ENCODE measurements at places on chromosomes 3 and 15. TPM values are rescaled to one million over a fixed set of nuclear protein-coding genes. Genes with fewer than 3 reads are reported as not detected.

ASB7 gene
- 17.1 TPM for total RNA-seq

IQCB1 gene
- total RNA-seq: 15.9 TPM

OR5K2 gene
- total RNA-seq: not detected

CIDEC gene
- not detected for total RNA-seq

ARL14 gene
- total RNA-seq: not detected

PARP15 gene
- total RNA-seq: 3.2 TPM

AHSG gene
- not detected for total RNA-seq

Measured in osteoblast (primary cell).